ENCODE measurements at places on chromosomes 7 and 10.
A peak's percentile ranks its signal among the peaks of the same experiment; 100 is the strongest.

DNA sequence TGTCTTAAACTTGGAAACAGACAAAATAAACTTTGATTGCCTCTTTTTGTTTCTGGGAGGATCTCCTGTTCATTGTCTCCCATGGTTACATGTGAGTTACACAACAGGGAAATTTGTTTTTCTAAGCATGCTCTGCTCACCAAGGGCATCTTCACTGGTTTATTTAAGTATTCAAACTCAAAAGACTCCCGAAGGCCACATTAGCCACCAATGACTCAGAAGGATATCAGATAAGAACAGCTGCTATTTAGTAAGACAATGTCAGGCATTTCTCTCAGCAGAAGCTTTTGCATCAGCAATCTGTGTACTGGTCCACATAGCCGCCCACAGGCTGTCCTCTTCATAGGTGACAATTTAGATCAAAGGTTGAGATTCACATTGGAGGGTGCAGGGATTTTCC, 19.3 kb downstream of the OR6B1 start:
- DNase-seq, result no peak
- H3K27me3 ChIP-seq, result no peaks in the 10 kb centered on the region
- no peak overlapping the region for H3K4me3 ChIP-seq
- no peak overlapping the region for H3K27ac ChIP-seq
- no peaks in the 10 kb centered on the region for H3K36me3 ChIP-seq
- H3K4me1 ChIP-seq, result peaks cover 7% of the 10 kb centered on the region

- peaks cover 11% of the 10 kb centered on the region for H3K4me1 ChIP-seq
- peaks cover 22% of the 10 kb centered on the region for H3K36me3 ChIP-seq
- no peak for DNase-seq
- no peaks in the 10 kb centered on the region for H3K27me3 ChIP-seq
- no peak overlapping the region for H3K27ac ChIP-seq
- H3K4me3 ChIP-seq, result no peak overlapping the region
Observed at GRCh38 chr7:74324531-74325209, 35.5 kb downstream of the CLIP2 start.

GRCh38 chr10:28734938-28735759, 57.8 kb downstream of the BAMBI start:
- no peaks in the 10 kb centered on the region for H3K27me3 ChIP-seq
- H3K36me3 ChIP-seq, result no peaks in the 10 kb centered on the region

GRCh38 chr7:16691241-16691640, 45.3 kb downstream of the BZW2 start:
- peaks cover 10% of the 10 kb centered on the region for H3K36me3 ChIP-seq
- no peak overlapping the region for H3K27ac ChIP-seq
- DNase-seq, result no peak
- no peaks in the 10 kb centered on the region for H3K27me3 ChIP-seq
- no peaks in the 10 kb centered on the region for H3K4me1 ChIP-seq

DNA sequence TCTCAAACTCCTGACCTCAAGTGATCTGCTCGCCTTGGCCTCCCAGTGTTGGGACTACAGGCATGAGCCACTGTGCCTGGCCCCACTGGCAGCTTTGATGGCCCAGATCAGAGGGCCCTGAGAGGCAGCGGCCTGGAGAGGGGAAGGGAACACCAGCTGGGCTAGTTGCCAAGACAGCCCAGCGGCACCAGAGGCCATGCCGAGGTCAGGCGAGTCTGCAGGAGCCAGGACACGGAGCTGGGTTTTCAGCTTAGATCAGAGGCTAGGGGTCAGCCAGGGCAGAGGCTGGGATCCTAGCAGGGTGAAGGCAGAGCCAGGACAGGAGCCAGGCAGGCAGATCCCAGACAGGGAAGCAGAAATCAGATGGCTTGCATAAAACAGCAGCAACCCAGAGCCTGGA, 92.9 kb downstream of the MYL10 start:
- DNase-seq, result no peak
- H3K4me3 ChIP-seq, result no peak overlapping the region
- H3K27me3 ChIP-seq, result no peaks in the 10 kb centered on the region
- no peaks in the 10 kb centered on the region for H3K36me3 ChIP-seq
- no peak overlapping the region for H3K27ac ChIP-seq

DNA sequence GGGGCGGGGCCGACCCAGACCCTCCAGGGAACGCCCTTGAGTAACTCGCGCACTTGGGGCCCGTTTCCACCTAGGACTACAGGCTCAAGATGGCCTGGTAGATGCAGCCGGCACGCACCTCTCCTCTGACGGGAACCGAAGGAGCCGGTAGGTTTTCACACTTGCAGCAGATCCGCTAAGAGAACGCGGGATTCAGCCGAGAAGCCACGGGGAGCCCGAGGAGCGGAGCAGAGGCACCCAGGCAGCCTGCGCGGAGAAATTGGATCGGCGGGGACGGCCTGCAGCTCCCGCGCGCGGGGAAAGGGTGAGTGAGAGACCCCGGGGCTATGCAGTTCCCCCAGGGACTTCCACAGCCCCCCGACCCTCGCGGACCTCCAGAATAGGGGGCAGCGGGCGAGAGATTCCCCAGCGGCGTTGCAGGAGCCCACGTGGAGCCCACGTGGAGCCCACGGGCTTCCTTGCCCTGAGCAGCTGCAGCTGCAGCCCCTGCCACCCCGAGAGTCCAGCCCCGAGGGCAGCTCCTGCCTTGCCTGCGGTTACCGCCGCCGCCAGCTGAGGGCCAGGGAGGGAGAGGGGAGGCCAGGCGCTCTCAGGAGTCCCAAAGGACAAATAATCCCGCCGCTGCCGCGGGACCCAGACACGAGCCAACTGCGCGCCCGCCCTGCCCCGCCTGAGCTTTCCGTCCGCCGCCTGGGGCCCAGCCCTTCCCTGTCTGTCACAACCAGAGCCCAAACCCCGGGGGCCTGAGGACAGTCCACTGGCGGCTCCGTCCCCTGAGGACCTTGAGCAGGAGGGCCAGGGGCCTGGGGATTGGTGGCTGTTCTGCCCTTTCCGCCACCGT, 13.1 kb downstream of the IFT22 start:
- peaks cover 11% of the 10 kb centered on the region for H3K4me1 ChIP-seq
- peaks cover 63% of the 10 kb centered on the region for H3K27me3 ChIP-seq
- no peak for DNase-seq
- H3K36me3 ChIP-seq, result no peaks in the 10 kb centered on the region
- peak overlapping the region; percentile 45 for H3K4me3 ChIP-seq

DNA sequence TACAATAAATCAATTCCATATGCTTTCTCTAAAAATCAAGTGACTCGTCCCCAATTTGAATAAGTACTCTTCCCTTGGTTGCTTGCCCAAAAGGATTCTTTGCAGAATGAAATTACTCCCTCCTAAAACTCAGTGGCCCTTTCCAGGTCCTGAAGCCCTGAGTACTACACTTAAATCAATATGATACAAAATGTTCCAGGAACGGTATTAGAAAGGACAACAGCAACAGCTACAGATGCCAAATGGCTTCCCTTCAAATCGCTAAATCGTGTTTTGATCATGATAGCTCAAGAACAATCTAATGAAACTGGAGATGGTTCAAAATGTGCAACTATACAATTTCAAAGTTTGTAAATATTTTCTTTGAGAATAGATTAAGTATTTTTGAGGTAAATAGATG, 59.4 kb downstream of the TPK1 start:
- H3K27me3 ChIP-seq, result no peaks in the 10 kb centered on the region
- H3K4me3 ChIP-seq, result no peak overlapping the region
- DNase-seq, result no peak
- no peaks in the 10 kb centered on the region for H3K4me1 ChIP-seq
- no peaks in the 10 kb centered on the region for H3K36me3 ChIP-seq

GRCh38 chr7:17440831-17441230, 142.4 kb downstream of the AHR start:
- no peaks in the 10 kb centered on the region for H3K4me1 ChIP-seq
- H3K27me3 ChIP-seq, result no peaks in the 10 kb centered on the region
- no peak overlapping the region for H3K4me3 ChIP-seq

GRCh38 chr10:46556515-46557318, at the start of gene GPRIN2:
Gene GPRIN2, minus strand, starts transcription at chr10:46556658. Its CDS starts 5,922 bp downstream, at chr10:46550736.
- no peaks in the 10 kb centered on the region for H3K36me3 ChIP-seq
- H3K27ac ChIP-seq, result no peak within 1 kb of the TSS
- peaks cover 7% of the 10 kb centered on the region for H3K27me3 ChIP-seq
- DNase-seq, result peak; percentile 67
- H3K4me3 ChIP-seq, result peak within 1 kb of the TSS; percentile 30

DNA sequence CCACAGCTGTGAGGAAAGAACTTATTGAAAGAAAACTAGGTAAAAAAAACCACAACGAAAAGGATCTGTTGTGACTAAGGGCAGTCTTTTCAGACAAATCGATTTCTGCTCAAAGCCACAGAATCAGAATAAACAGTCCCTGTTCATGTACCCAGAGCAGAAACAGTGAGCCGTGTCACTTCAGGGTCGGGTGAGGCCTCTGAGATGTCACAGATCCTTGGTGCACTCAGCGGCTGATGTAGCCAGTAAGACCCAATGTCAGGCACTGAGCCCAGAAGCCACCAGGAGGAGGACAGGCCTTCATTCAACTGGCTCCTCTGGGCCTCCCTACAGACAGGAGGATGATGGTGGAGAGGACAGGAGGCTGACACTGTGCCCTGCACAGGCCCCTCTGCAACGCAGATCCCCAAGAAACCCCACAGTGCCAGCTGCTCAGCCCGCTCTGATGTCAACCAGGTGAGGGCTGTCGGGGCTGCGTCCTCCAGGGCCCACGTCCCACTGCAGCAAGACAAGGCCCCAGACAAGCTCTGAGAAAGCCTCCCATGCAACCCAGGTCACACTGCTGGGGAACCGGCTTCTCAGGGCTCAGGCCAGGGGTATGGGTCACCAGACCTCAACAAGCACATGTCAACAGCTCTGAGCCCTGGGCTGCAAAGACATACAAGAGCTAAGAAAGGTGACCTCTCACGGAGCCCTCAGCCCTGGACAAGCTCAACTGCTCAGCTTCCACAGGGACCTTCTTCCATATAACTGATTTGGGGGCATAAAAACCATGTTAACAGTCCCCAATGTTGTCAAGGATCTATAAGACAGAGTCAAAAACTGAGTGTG, 190.6 kb downstream of the PARD3 start:
- no peaks in the 10 kb centered on the region for H3K27me3 ChIP-seq
- DNase-seq, result no peak
- H3K4me3 ChIP-seq, result no peak overlapping the region
- no peaks in the 10 kb centered on the region for H3K36me3 ChIP-seq

DNA sequence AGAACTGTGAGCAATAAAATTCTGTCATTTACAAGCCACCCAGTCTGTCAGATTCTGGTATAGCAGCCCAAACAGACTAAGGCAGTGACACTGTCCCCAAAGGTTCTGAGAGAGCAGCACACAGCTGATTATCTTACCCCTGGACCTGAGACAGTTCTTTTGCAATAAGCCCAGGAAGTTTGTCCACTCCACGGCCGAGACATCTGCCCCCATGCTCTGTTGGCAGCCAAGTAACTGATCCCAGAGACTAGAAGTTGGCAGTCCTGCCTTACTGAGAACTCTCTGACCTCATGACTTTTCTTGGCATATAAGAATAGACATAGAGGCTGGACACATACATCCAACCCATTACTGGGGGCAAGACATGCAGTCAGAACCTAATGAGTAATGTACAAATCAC, 243.0 kb upstream of the GRB10 start:
- DNase-seq, result no peak
- no peak overlapping the region for H3K27ac ChIP-seq
- no peak overlapping the region for H3K4me3 ChIP-seq
- H3K4me1 ChIP-seq, result no peaks in the 10 kb centered on the region
- peaks cover 6% of the 10 kb centered on the region for H3K36me3 ChIP-seq

DNA sequence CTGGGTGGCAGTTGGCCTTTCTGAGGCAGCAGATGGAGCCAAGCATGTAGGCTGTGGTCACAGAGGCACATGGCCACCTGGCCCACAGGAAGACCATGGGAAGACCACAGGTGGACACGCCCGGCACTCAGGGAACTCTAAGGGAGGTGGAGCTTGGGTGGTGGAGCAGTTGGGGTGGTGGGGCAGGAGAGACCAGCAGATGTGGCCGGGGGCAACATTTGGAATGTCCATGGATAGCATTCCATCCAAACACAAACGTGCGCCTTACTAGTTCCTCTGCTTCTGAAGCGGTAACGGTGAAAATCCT, 290.9 kb downstream of the PTPRN2 start:
- no peak overlapping the region for H3K27ac ChIP-seq
- H3K36me3 ChIP-seq, result no peaks in the 10 kb centered on the region
- DNase-seq, result no peak

- DNase-seq, result peak; percentile 91
- peak overlapping the region; percentile 23 for H3K4me3 ChIP-seq
- peak overlapping the region; percentile 43 for H3K27ac ChIP-seq
- no peaks in the 10 kb centered on the region for H3K36me3 ChIP-seq
- H3K27me3 ChIP-seq, result no peaks in the 10 kb centered on the region
Observed at GRCh38 chr7:100465702-100466311, 1.7 kb upstream of the SPACDR start.

- no peak overlapping the region for H3K4me3 ChIP-seq
- H3K27me3 ChIP-seq, result no peaks in the 10 kb centered on the region
- DNase-seq, result no peak
- H3K36me3 ChIP-seq, result no peaks in the 10 kb centered on the region
- no peaks in the 10 kb centered on the region for H3K4me1 ChIP-seq
Observed at GRCh38 chr7:156566812-156567549, 73.6 kb upstream of the RNF32 start.

DNA sequence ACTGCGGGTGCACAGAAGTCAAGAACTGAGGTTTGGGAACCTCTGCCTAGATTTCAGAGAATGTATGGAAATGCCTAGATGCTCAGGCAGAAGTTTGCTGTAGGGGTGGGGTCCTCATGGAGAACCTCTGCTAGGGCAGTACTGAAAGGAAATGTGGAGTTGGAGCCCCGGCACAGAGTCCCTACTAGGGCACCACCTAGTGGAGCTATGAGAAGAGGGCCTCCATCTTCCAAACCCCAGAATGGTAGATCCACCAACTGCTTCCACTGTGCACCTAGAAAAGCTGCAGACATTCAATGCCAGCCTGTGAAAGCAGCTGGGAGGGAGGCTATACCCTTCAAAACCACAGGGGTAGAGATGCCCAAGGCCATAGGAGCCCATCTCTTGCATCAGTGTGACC, 1336.0 kb upstream of the CELF2 start:
- H3K4me3 ChIP-seq, result no peak overlapping the region
- H3K4me1 ChIP-seq, result no peaks in the 10 kb centered on the region
- no peak for DNase-seq

GRCh38 chr7:41107330-41107937, 595.5 kb downstream of the INHBA start:
- no peaks in the 10 kb centered on the region for H3K27me3 ChIP-seq
- no peaks in the 10 kb centered on the region for H3K4me1 ChIP-seq
- H3K36me3 ChIP-seq, result no peaks in the 10 kb centered on the region
- no peak for DNase-seq
- H3K27ac ChIP-seq, result no peak overlapping the region

GRCh38 chr7:122743211-122743610, 40.5 kb upstream of the RNF148 start:
- H3K36me3 ChIP-seq, result no peaks in the 10 kb centered on the region
- H3K4me1 ChIP-seq, result no peaks in the 10 kb centered on the region
- no peak overlapping the region for H3K27ac ChIP-seq
- no peak overlapping the region for H3K4me3 ChIP-seq
- no peaks in the 10 kb centered on the region for H3K27me3 ChIP-seq

DNA sequence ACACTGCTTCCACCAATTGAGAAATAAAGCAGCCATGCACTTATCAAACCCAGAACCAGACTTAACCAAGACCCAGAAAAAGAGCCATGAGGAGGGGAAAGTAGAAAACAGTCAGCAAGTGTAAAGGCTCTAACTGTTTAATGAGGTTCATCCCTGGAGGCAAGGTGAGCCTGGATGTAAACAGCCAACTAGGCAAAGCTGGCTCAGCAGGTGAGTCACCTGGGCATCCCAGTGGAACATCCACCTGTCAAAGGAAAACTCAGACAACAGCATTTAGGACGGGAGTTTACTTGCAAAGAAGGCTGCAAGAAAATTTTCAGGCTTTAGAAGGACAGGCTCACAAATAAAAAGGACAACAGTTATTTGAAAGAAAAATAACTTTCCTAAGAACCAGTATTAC, 153.0 kb downstream of the SNX13 start:
- DNase-seq, result no peak
- no peak overlapping the region for H3K27ac ChIP-seq
- H3K4me1 ChIP-seq, result no peaks in the 10 kb centered on the region
- H3K4me3 ChIP-seq, result no peak overlapping the region
- H3K36me3 ChIP-seq, result no peaks in the 10 kb centered on the region
- no peaks in the 10 kb centered on the region for H3K27me3 ChIP-seq
